ENCODE measurements at places on chromosomes 6 and 20.

DNA sequence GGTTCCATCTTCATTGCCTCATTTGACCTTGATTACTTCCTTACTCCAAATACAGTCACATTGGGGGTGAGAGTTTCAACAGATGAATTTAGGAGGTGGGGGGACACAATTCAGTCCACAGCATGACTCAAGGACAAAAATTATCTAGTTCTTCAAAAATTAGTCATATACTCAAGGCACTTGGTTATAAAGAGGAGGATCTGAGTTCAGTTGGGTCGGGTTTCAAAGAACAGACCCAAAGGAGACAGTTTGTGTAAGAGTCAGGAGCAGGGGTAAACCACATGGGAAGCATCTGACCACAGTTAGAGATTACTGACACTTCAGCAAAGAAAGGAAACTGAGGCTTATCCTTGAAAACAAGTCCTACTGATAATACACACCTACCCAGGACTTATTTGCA lies 138.0 kb downstream of the TBC1D7 start:
- no peak for DNase-seq

DNA sequence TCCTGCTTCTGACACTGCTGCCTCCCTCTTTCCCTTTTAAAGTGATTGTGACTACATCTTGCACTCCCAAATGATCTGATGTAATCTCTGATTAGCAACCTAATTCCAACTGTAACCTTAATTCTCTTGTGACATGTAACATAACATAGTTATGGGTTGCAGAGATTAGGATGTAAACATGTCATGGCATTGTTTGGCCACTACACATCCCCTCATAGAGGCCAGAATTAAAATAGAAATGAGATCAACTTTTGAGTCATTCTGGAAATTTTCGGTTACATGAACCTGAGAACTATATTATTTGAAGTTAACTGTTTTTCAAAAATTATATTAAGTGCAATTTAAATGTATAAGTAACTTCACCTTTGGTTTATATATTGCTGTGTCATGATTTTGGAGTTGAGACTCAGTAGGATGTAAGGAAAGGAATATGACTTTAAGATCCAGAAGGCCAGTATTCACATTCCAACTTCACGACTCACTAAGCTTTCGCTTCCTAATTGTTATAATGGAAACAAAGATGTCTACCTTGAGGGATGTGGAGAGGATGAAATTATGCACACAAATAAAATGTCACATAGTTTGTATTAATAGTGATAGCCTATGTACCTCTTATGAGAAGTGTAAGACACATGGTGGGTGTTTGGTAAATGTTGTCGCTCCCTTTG lies 611.9 kb upstream of the MAP3K7 start:
- DNase-seq, result no peak

GRCh38 chr6:161056451-161056850 lies 64.9 kb downstream of the MAP3K4 start:
- DNase-seq, result no peak

DNA sequence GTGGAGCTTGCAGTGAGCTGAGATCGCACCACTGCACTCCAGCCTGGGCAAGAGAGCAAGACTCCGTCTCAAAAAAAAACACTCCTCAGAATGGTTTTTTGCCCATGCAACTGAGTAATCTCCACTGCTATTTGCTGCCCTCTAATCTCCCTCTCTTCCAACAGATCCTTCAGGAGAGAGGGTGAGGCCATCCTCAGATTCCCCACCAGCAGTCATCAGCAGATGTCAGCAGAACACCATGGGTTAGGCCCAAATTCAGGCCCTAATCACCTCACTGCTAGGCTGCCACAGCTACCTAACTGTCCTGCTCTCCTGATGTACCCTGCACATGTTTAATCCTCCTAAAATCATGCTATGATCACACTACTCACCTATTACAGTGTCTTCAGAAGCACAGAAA lies 63.2 kb upstream of the BEND6 start:
- DNase-seq, result no peak

DNA sequence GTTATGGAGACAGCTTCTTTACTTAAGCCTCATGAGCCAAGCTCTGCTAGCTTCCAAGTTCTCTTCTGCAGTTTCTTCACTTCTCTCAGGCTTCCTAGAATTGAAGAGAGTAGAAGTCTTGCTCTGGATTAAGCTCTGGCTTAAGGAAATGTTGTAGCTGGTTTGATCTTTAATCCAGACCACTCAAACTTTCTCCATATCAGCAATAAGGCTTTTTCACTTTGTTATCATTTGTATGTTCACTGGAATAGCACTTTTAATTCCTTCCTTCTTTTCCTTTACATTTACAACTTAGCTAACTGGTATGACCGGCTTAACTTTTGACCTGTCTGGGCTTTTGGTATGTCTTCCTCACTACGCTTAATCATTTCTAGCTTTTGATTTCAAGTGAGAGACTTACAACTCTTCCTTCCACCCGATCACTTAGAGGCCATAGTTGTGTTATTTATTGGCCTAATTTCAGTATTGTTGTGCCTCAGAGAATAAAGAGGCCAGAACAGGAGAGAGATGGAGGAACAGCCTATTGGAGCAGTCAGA lies 236.6 kb upstream of the BMP2 start:
- DNase-seq, result no peak

DNA sequence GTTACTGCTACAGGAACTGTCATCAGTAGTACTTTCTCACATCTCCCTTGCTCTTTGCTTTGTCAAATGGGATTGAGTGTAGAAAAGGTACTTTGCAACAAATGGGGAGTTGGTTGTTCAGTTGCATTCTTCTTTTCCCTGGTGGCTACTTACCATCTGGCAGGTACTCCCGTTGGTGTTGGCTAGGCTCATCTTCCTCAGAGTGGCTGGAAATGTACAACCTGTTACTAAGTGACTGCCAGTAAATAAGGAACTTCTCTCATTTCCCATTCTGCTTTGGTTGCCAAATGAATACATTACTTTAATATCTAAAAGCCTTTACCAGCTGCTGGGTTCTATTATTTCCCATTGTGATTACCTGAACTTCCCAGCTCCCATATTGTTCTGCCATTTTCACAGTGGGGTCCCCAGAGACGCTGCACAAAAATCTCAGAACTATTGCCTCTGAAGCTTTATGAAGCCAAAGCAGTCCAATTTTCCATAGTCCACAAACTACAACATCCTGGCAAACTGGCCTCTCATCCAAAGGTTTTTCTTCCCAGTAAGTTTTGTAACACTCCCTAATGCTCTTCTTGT lies 229.7 kb upstream of the HTR1E start:
- DNase-seq, result no peak

- DNase-seq, result no peak
Observed at GRCh38 chr6:158863646-158864045, 44.5 kb upstream of the EZR start.

GRCh38 chr6:17987697-17988421 lies 424 bp upstream of the KIF13A start:
- peak; percentile 37 for DNase-seq

GRCh38 chr6:41063884-41064285 lies 8.3 kb downstream of the OARD1 start:
- DNase-seq, result no peak

DNA sequence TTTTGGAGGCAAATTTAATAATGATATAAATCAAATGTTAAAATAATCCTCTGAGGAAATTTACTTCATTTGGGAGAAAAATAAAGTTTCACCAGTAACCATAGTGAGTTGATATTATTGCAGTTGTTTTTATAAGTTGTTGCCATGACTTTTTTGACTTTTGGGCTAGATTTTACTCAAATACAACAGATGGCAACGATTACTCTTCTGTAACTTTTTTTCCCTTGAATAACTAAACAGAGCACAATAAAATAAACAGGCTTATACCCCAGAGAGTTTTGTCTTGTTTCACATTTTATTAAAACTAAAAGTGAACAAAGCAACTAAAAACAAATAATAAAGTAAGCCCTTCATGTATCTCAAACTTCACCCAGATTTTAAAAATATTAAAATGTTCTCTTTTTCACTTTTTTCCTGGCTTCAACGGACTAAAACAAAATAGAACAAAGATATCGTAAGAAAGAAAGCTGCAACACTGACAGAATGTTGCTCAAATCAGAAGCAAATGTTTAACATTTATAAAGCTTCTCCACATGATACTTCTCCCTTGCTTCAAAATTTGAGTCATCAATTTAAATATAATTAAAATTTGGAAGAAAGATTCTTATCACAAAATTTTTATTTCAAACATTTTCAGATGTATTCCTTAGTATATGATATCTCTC lies 42.5 kb upstream of the BMP5 start:
- no peak for DNase-seq

DNA sequence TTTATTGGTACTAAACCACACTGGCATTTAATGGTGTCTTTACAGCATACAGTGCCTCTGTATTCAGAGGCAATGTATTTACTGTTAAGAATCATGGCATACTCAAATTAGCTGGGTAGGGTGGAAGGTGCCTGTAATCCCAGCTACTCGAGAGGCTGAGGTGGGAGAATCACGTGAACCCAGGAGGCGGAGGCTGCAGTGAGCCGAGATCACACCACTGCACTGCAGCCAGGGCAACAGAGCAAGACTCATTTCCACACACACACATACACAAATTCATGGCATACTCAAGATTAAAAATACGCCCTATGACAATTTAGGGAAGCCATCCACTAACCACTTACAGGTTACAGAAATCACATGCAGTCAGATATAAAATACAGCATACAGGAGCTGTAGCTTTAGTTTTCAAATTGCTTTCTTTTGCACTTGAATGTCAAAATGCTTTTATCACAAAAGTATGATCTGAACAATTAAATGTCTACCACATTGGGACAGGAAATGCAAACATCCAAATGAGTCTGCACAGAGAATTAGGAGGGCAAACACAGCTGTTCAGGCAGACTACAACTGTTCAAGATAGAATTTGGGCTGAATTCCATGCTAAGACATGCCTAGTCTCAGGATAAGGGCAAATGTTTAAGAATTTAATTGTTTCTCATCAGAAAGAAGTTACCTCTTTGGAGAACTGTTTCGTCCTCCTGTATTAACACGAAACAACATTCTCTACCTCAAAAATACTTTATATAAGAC lies 36.4 kb downstream of the CSNK2A1 start:
- DNase-seq, result no peak

DNA sequence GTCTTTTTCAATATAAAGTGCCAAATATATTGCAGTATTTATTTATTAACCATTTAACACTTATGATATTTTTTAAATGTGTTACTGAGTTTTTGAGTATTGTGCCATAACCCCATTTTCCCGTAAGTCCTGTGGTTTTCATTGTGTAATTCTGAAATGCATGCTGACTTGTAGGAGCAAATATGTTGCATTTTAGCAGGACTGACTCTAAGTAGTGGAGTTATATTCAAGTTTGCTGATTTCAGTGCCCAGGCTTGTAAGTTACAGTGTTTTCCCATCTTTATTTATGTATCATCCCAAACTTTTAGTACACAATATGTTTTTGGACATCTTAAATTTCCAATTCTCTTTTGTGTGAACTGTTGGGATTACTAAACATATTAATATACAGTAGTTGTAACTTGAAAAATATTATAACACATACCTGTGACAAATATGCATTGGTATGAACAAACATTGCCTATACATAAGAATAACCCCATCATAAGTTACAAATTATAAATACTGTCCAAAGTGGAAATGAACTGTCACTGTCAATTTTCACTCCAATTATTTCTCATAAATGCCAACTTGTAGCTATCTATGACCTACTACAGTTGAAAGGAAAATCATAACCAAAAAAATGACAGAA lies 179.3 kb upstream of the RUNX2 start:
- DNase-seq, result no peak

DNA sequence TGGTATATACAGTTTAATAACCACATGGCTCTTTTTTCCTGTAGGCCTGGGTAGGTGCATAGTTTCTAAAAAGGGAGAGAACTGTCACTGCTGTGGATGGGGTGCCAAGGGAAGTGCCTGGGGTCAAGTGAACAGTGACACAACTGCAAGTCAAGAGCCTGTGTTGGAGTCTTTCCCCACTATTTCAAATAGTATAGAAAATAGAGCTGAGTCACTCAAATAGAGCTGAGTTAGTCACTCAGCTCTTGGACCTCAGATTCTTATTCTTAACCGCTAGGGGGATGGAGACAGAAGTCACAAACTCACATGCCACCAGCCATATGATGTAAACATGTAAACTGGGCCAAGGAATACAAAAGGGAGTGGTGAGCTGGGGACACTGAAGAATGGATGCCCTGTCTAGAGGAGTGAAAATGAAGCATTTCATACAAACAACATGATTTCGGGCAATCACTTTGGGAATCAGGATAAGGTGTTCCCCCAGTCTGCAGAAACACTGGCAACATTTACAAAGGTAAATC lies 2.1 kb downstream of the NQO2 start:
- no peak for DNase-seq

GRCh38 chr6:170090561-170090960 lies 200.3 kb downstream of the DLL1 start:
- no peak for DNase-seq

DNA sequence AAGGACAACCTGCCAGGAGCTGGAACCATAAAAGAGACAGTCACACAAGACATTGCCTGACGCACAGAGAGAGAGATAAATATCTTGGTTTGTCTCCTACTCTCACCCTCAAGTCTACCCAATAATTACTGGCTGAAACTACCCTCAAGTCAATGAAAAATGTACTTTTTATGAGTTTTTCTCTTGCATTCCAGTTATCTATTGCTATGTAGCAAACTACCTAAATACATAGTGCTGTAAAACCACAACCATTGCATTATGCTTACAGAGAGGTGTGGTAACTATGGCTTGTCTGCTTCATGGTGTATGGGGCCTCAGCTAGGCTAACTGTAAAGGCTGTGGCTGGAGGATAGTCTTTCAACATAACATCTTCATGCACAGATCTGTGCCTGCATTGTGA lies 247.8 kb downstream of the HAO1 start:
- DNase-seq, result no peak

DNA sequence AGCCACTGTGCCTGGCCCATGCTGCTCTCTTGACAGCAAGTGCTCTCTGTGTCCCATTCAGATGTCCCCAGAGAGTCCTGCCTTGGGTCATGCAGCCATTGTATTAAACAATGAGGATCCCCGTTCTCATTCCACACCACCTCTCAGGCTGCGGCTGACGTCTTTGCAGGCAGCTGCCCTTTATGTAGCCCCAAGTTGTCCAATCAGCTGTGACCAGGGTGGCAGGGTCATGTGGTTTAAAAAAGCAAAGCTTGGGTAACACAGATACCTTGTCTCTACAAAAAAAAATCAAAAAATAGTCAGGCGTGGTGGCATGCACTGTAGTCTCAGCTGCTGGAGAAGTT lies 13.2 kb downstream of the GCNT2 start:
- DNase-seq, result no peak

GRCh38 chr6:28985462-28986164 lies 19.5 kb downstream of the ZNF311 start:
- peak; percentile 83 for DNase-seq

GRCh38 chr6:134772671-134773360 lies 177.1 kb downstream of the ALDH8A1 start:
- no peak for DNase-seq

- no peak for DNase-seq
Observed at GRCh38 chr6:122913558-122913957, 82.5 kb upstream of the CLVS2 start.

DNA sequence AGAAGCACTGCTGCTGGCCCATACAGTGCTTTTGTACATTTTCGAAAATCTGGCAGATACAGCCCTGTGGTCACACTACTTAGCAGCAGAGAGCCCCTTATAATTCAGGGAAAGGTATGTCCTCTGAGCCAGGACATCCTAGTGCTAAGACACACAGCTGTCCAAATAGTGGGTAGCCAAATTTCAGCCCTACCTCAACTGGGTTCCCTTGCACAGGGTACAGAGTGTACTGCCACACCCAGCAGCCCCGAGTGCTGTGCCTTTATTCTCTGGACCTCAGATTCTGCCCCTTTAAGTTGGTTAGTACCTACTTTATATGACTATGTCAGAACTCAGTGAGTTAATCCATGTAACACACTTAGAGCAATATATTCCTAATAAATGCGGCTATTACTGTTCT lies 47.6 kb downstream of the PRPH2 start:
- no peak for DNase-seq

- no peak for DNase-seq
Observed at GRCh38 chr6:118370722-118371121, 177.4 kb upstream of the PLN start.

Measured in NCI-H1048 (cell line).